ENCODE measurements at places on chromosomes 11 and 22.

GRCh38 chr11:20770414-20770946 lies 101.1 kb downstream of the NELL1 start:
- DNase-seq: no peak

- peak; percentile 91 for DNase-seq
These were observed 38.6 kb downstream of the TRMU start for GRCh38 chr22:46373921-46374662.

DNA sequence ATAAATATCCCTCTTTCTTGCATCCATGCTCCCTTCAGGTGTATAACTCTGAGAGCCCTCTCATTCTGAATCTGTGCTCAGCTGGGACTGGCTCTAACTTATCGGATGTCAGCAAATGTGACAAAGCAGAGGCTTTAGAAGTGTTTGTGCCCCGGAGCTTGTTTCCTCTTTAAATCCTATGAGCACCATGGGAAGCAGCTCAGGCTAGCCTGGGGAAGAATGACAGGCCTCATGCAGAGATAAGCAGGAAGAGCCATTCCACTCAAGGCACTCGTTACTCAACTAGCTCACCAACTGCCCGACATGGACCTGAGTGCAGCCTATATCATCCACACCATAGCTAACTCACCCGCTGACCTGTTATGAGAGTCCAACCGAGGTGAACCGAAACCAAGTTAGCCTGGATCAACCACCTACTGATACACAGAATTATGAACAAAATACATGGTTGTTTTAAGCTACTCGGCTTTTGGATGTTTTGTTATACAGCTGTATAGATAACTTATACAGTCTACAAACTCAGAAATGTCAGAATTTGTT lies 990.7 kb downstream of the NTM start:
- DNase-seq: no peak

- no peak for DNase-seq
These were observed 163.8 kb downstream of the BRD1 start for GRCh38 chr22:49663823-49664222.

- no peak for DNase-seq
These were observed 122.6 kb upstream of the SORL1-AS1 start for GRCh38 chr11:121575250-121575962.

GRCh38 chr11:127890030-127890615 lies 697.2 kb downstream of the ETS1 start:
- no peak for DNase-seq

GRCh38 chr22:19842393-19843106 lies 12.1 kb downstream of the GNB1L start:
- no peak for DNase-seq

- no peak for DNase-seq
These were observed 154.4 kb downstream of the SBF2 start for GRCh38 chr11:10139656-10140055.

- DNase-seq: no peak
These were observed 113.7 kb upstream of the NCAM1 start for GRCh38 chr11:112847568-112847967.

GRCh38 chr11:61575886-61576861 lies 4.7 kb downstream of the SYT7 start:
- DNase-seq: no peak

DNA sequence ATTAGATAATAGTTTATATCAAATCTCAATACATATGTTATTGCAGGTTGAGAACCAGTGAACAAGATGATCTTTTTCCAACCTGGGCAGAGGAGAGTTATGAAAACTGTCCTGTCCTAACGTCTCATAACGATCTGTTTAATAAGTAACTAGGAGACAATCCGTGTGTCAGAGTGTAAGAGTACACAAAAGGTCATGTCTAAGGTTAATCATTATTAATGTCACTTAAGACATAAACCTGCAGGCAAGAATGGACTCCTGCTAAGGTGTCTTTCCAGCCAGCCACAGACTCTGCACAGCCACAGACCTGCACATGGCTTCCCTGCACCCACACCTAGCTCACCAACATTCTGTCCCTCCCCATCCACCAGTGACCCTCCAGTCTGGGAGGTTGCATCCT lies 10.1 kb downstream of the SLC5A4 start:
- DNase-seq: no peak

- DNase-seq: no peak
These were observed 9.6 kb downstream of the CKAP5 start for GRCh38 chr11:46836431-46836830.

DNA sequence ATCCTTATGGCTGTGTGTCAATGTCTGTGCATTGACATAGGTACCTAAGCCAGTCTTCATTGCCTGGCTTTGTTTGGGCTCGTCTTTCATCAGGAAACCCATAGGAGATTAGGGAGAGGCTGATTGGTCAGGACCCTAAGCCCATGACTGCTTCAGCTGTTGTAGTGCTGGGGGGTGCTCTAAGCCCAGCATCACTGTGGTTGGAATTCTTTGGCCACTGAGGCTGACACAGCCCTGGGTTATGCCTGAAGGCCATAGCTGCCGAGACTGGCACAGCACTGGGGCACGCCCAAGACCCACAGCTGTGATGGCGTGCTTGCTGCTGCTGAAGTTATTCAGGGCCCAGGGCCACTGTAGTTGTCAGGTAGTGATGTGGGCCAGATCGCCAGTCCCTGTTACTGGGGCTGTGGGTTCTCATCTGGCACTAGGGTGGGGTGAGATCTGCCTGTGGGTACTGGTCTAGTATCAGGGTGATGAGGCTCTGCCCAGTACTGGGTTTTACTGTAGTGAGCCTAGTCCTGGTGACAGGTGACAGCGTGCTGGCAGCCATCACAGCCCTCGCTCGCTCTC lies 4.9 kb downstream of the USP18 start:
- no peak for DNase-seq

- DNase-seq: no peak
These were observed 438.4 kb upstream of the CHORDC1 start for GRCh38 chr11:90661233-90661632.

DNA sequence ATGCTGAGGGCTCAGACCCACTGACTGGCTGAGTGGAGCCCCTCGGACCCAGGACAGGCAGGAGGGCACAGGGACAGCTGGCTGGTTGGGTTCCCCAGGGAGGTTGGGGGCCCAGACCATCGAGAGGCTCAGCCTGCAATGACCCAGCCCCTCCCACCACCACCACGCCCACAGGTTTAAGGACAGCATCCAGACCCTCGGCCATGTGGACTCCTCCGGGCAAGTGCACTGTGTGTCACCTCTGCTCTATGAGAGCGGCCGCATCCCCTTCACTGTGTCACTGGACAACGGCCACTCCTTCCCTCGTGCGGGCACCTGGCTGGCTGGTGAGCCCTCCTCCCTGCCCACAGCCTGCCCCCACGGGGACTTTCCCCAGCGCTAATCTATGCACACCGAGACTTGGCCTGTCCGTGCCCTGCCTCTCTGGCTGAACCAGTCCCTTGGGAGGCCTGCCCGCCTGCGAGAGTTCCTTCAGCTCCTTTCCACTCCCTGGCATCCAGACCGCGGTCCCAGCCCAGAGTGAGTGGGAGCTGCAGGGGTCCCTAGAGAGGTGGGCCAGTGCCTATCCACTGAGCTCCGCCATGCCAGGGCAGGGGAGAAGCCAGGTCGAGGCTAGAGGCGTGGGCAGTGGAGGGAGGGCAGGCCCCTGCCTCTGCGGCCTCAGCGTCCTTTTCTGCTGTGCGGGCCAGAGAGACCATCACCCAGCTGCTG lies 2.2 kb downstream of the SUSD2 start:
- DNase-seq: no peak

DNA sequence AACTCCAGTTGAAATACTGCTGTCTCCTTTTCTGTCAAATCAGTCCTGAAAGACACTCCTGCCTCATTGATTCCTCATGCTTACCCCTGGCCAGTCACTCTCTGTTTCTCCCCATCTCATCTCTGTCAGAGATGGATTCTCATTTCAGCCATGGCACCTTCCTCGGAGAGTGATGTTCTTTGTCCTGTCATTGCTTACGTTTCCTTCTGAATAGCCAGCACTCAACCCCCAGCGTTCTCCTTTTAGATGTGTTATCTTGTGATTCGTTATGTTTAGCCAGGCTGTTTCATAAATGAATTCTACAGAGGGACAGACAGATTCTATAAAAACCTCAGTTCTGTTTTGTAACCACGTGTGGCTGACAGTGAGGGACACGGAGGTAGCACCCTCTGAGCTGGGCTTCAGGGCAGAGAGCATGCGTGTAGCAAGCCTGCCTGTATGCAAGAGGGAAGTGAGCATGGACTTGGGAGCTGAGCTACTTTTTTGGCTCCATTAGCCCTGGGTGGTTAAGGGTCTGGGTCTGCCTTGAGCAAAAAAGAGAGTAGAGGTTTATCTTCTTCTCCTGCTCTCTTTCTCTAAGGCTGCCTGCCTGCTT lies 354.6 kb downstream of the DDX10 start:
- no peak for DNase-seq

GRCh38 chr11:121225382-121225781 lies 67.2 kb upstream of the SC5D start:
- DNase-seq: no peak

- DNase-seq: no peak
These were observed 25.2 kb downstream of the USP28 start for GRCh38 chr11:113850188-113850587.

- no peak for DNase-seq
These were observed 8.2 kb downstream of the VPS37C start for GRCh38 chr11:61152816-61153592.

GRCh38 chr11:36192425-36193289 lies 96.6 kb downstream of the COMMD9 start:
- DNase-seq: peak; percentile 33

GRCh38 chr22:27130906-27131305 lies 473.5 kb downstream of the MIAT start:
- no peak for DNase-seq

- no peak for DNase-seq
These were observed 1.8 kb upstream of the SLC15A3 start for GRCh38 chr11:60953781-60954180.

DNA sequence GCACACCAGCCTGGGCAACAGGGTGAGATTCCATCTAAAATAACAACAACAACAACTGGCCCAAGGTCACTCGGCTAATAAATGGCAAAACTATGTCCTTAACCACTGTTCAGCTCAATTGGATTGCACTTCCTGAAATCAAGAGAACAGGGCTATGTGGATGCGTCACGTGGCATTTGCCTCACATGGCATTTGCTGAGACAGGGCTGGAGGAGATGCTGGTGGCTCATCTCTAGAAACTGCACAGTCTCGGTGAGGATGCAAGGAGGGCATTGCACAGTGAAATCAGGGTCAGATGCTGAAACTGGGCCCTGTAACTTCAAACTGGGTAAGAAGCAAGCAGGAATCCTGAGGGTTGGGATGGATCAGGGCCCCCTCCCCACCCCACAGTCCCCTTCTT lies 171.9 kb downstream of the BUD13 start:
- DNase-seq: no peak

- no peak for DNase-seq
These were observed 1.9 kb downstream of the CARNS1 start for GRCh38 chr11:67417425-67417824.

DNA sequence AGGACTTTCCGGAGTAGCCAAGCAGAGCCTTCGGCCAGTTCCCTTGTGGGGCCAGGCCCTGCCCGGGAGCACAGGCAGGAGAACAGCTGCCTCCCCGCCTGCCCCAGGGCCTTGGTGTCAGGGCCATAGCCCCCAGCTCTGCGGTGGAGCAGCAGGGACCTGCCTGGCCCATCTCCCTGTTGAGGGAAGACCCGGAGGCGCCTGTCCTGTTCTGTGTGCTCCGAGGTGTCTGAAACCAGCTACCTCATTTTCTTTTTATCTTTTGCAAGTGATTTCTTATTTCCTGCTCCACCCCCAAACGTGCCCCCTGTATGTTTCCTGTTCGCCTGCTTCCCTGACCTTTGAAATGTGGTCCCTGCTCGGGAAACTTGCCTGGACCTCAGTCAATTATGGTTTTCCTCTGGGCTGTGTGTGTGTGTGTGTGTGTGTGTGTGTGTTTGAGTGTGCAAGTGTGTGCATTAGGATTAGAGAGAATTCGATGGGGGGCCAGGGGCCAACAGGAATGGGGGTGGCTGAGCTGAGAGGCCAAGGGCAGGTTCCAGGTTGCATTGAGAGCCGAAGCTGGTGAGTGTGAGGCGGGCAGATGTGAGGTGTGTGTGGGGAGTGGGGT lies 19.1 kb downstream of the LRP5 start:
- DNase-seq: peak; percentile 71

DNA sequence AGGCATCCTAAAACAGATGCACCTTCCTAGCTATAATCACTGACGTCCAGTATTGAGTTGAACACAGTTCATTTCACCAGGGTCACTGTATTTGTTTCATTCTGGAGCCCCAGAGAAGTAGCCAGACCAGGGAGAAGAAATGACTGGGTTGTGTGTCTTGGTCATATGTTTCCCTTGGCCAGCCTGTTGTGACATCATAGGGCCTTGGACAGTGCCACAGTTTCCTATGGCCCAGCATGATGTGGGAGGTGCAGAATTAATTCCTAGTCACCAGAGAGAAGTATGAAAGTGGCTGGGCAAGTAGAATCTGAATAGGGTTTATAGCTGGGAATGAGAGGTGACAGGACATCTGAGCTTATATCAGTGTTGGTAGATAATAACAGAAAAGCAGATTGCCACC lies 84.0 kb upstream of the ZBED5 start:
- no peak for DNase-seq

- no peak for DNase-seq
These were observed 122.6 kb downstream of the MICAL2 start for GRCh38 chr11:12232817-12233601.

- peak; percentile 69 for DNase-seq
These were observed 11.3 kb upstream of the OMP start for GRCh38 chr11:77091146-77091940.

DNA sequence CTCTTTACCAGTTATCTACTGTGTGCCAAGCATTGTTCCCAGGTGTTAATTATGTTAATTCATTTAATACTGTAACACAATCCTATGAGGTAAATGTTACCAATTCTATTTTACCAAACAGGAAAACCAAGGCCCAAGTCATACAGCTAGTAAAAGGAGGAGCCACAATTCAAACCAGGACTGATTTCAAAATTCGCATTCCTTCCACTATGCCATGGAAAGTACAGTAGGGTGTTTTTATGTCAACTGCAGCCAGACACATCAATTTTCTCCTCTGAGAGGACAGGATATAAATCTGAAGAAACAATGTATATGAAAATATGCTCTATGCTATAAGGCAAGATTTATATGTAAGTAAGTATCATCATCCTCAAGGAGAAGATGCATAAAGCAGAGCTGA lies 104.3 kb downstream of the RPL27A start:
- no peak for DNase-seq

DNA sequence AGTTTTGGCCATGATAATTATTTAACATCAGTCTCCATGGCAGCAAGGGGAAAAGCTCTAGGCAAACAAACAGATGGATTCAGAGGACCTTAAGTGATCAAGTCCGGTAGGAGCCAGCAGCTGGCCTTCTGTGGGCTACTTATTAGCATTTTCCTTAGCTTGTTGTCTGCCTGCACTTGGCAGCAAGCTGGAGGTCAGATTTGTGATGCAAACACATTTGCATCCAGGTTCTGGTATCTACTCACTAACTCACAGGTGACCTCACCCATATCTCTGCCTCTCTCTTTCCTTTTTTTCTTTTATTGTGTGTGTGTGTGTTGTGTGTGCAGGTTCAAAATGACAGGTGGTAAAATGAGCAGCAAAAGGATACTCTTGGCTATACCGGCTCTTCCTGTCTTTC lies 32.3 kb downstream of the ARHGAP42 start:
- no peak for DNase-seq

- DNase-seq: no peak
These were observed 67.1 kb downstream of the SLC1A2 start for GRCh38 chr11:35352077-35352888.

- no peak for DNase-seq
These were observed 122.3 kb downstream of the MSANTD4 start for GRCh38 chr11:105899772-105900171.

GRCh38 chr11:128180441-128181087 lies 406.8 kb downstream of the ETS1 start:
- no peak for DNase-seq

GRCh38 chr11:126355926-126356897 lies 726 bp downstream of the ST3GAL4 start:
- DNase-seq: no peak

Measured in Jurkat, Clone E6-1 (cell line).